ENCODE measurements at places on chromosomes 3 and 15.
A peak's percentile ranks its signal among the peaks of the same experiment; 100 is the strongest.

- DNase-seq, result no peak
These were observed 123.8 kb upstream of the FEZF2 start for GRCh38 chr3:62497156-62497555.

GRCh38 chr3:9111417-9111816 lies 138.0 kb downstream of the SRGAP3 start:
- no peak for DNase-seq

- DNase-seq, result no peak
These were observed 32.6 kb downstream of the ONECUT1 start for GRCh38 chr15:52757496-52757895.

GRCh38 chr3:113557374-113557773 lies 25.0 kb downstream of the SIDT1 start:
- DNase-seq, result peak; percentile 37

DNA sequence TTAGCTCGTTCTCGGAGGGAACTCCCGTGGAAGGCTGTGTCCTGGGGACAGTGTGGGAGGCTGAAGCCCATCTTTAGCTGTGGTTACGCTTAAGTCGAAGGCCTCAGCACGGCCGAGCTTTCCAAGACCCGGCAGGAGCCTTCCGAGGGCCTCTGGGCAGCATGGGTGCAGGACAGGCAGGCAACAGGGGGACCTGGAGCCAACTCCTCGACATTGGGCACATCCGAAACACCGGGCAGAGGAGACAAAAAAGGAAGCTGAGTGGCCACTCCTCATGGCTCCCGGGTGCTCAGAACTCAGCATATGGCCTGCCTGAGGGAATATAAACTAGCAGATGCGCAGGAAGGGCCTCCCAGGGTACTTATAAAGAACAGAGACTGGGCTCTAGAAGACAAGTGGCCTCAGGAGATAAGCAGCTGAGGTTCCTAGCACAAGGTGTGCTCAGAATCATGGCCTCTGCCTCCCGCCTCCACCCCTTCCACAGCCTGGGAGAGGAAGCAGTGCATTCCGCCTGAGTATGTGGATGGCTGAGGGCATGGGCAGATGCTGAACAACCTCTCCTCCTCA lies 34.1 kb downstream of the ABTB1 start:
- no peak for DNase-seq

GRCh38 chr3:53862241-53862640 lies 15.9 kb downstream of the IL17RB start:
- no peak for DNase-seq

GRCh38 chr3:98014268-98014585 lies 20.9 kb downstream of the GABRR3 start:
- DNase-seq, result no peak

DNA sequence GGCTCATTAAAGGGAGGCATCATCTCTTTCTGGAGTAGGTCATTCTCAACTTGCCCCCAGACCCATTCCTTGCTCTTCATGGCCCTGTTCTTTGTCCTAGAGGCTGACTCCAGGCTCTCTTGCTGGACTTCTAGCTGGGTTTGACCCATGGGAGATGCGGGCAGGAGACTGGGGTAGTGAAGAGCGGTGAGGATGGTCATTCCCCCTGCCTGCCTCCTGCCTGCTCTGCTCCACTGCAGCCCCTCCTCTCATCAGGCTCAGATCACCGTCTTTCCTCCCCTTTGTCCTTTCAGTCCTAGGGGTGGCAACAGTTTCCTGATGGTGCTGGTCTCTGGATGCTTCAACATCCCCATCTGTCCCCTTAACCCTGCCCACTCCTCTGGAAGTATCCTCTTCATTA lies 170.9 kb downstream of the ABHD5 start:
- DNase-seq, result no peak

GRCh38 chr3:134074001-134074789 lies 44.5 kb upstream of the SLCO2A1 start:
- DNase-seq, result no peak

GRCh38 chr3:12312010-12312409 lies 23.1 kb downstream of the PPARG start:
- DNase-seq, result no peak

DNA sequence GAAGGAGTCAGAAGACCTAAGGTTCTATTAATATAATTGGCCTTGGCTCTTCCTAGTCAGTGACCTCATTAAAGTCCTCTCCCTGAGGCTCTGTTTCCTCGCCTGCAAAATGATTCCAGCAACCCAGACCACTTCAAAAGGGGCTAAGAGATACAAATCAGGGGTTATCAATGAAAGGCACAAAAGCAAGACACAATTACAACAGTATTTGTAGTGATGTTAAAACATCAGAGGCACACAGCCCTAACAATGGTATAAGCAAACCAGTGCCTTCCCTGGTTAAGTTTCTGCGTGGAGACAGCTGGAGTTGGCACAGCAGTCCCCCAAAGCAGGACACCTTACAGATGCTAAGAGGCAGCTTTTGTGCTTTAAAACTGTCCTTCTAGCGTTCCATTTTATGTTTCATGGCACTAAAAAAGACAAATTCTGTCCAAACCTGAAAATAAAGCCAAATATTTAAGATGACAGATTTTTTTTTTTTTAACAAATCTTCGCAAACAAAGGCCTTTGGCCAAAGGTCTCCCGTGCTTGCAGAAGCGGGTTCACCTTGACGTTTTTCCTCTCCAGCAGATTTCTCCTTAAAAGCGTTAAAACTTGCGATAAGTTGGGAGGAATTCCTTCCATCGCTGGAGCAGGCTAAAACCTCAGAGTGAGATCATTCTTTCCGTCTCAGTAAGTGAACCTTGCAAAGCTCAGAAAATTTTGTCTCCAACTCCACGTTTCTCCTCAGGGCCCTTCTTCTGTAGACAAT lies 999 bp downstream of the ZNF280D start:
- DNase-seq, result peak; percentile 18

- DNase-seq, result no peak
These were observed 38.3 kb downstream of the KBTBD12 start for GRCh38 chr3:127953091-127954035.

GRCh38 chr3:63193647-63194046 lies 84.5 kb upstream of the SYNPR start:
- peak; percentile 30 for DNase-seq

DNA sequence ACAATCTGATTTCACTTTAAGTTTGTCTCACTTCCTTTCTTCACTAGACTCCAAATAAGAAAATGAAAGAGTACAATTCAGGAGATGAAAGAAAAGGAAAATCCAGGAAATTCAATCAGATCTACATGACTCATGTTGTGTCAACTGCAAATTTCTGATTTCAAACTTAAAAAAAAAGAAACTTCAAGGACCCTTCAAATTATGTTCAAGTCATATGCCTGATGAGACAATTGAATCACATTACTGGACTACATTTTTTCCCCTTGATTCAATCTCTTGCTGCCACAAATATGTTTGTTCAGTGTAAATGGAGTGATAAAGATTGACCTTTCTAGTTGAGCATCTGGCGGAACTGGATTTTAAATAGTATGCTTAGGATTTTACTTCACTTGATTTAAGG lies 37.4 kb downstream of the FRMD5 start:
- peak; percentile 47 for DNase-seq

GRCh38 chr3:129632556-129632955 lies 26.1 kb upstream of the PLXND1 start:
- DNase-seq, result no peak

DNA sequence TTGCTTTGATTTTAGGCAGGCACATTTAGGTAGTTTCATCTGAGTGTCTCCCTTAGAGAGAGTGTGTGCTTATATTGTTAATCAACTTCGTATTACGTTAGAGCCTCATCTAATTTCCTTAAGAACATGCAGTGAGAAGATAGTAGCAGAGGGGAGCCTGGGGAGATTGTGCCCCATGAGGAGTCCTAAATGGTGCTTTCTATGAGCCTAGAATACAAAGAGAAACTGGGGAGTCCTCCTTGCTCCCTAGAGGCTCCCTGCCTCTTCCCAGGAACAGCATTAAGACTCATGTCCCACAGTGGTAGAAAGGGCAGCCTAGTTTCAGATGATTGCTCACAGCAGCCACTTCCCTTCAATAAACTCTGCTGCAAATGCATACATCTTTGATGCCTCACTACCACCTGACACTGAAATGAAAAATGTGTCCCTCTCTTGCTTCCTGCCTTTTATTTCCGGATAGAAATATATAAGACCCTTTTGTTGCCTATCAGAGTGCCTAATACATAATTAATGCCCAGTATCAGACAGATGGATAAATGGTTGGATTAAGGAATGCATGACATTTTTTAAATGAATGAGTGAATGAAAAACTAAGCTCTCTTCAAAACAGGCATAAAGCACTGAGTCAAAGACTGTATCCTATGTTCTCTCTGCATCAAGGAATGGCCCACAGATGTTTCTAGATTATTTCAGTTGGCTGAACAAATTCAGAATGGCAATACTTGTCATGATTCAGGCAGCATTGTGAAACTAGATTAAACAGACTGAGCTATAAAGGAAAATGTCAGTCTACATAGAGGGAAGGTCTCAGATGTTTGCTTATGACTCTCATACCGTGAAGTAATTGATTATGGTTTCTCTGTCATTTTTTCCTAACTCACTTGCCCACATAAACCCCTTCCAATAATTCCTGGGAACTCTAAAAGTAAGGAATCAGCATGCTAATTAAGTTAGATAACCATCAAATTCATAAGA lies 362.1 kb downstream of the LRRC3B start:
- DNase-seq, result peak; percentile 80

DNA sequence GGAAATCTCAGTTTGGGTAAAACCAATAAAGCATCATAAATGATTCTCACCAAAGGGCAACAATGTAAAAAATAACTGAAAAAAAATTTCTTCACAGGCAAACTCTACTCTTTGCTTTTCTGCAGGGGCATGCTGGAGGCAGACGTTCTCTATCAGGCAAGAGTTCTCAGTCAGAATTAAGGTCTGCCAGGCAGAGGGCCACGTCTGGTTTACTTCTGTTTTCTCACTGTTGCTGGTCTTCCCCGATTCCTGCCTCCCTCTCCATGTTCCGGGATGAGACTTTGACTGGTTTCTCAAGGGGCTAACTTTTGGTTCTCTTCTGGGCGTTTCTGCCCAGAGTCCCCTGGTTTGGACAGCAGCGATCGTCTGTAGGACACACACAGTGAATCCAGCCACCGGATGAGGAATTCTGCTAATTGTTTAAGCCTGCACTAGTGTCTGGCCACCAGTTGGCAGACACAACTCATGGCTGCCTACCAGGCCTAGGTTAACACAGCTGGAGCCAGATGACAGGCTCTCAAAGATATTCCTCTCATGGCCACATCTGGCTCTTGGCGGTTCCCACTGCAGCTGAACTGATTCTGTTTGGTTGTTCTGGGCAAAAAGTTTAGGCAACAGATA lies 273.1 kb downstream of the FOXP1 start:
- peak; percentile 17 for DNase-seq

GRCh38 chr3:129439226-129439816 lies 427 bp downstream of the MBD4 start:
- DNase-seq, result peak; percentile 35

- no peak for DNase-seq
These were observed 137.9 kb upstream of the LIPC start for GRCh38 chr15:58293622-58294550.

DNA sequence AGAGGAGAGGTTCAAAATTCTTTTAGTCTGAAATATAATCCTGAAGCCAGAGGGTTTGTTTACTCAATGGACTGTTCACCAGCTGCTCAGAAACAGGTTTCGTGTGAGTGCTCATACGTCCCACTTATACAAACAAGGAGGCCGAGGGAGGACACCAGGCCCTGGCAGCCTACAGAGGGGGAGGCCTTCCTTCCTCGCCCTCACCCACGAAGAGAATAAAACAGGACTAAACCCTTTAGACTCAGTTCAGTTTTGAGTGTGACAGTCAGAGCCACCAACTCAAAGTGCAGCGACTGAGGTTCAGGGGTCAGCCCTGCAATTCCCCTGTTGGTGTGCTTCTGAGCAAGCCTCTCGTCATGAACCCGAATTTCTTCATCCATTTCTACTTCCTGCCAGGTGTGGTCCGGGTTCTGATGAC lies 17.3 kb downstream of the FAM174B start:
- no peak for DNase-seq

DNA sequence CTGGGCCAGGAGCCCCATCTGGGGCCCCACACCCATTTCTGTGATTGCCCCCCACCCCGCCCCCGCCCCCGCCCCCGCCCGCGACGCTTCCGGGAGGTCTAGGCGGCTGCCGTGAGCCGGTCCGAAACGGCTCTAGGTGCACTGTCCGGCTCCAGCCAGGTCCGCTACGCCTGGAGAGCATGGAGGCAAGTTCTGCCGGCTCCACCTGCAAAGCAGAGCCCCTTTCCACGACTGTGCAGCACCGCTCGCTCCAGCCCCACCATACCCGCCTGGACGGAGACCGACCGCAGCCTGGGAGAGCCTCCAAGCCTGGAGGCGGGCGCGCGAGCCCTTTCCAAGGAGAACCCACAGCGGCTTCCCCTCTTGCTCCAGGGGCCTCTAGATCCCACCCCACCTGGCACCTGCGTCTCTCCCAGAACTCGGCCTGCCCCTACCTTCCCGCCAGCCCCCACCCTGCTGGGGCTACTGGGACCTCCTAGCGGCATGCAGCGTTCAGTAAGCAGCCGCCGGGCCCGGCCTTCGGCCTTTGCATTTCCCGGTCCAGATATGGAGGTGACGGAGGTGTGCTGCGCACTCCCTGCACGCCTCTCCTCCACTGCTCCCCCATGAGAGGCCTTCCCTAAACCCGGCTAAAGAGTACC lies 66.2 kb downstream of the KLF13 start:
- no peak for DNase-seq

DNA sequence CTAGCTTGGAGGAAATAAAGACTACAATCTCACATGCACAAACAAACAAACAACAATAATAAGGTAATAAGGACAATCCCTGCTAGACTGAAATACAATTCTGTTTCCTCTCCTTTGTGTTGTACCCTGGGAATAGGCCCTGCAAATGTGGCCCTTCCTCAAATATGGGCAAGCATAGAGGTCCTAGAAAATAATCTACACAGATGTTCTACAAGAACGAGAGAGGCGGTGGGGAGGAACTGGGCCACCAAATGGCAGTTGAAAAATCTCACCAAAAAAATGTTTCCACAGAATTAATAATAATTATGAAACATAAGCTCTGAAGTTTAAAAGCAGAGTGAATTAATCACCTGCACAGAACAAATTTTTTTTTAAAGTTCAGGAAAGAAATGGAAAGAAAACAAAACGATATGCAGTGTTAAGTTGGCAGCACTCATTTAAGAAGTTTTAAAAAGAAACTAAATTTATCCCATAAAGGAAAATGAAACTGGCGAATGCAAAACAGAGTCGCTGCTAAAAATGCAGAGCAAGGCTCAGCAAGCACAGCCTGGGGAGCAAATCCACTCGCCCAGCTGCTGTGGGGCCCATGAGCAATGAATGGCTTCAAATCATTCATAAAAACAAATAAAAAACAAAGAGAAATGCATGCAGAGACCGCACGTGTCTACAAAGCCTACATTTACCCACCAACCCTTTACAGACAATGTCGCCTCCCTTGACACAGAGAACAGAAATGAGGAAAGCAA lies 475.4 kb downstream of the OCA2 start:
- DNase-seq, result no peak

GRCh38 chr3:44016818-44017217 lies 224.9 kb upstream of the TOPAZ1 start:
- DNase-seq, result no peak

DNA sequence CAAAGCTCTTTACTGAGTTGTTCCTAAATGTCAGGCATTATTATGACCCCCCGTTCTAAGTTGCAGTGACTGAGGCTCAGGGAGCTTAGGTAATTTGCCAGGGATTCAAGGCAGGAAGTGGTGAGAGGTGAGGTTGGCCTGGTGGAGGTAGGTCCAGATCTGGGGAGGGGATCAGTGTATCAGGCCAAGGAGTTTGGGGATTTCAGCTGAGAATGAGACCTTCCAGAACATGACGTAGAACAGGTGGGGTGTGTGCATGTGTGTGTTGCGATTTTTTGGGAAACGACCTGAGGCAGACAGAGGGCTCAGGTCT lies 41.1 kb upstream of the MRPS22 start:
- no peak for DNase-seq
